NCI-H187 (cell line): ENCODE measurements at places on chromosomes 4 and X.
A peak's percentile ranks its signal among the peaks of the same experiment; 100 is the strongest.

- DNase-seq: peak; percentile 36
Observed at GRCh38 chrX:154396973-154397887, 947 bp upstream of the RPL10 start.

- no peak for DNase-seq
Observed at GRCh38 chr4:103915224-103915869, 195.6 kb upstream of the TACR3 start.

- DNase-seq: no peak
Observed at GRCh38 chr4:86959588-86960500, 25.0 kb downstream of the AFF1 start.

DNA sequence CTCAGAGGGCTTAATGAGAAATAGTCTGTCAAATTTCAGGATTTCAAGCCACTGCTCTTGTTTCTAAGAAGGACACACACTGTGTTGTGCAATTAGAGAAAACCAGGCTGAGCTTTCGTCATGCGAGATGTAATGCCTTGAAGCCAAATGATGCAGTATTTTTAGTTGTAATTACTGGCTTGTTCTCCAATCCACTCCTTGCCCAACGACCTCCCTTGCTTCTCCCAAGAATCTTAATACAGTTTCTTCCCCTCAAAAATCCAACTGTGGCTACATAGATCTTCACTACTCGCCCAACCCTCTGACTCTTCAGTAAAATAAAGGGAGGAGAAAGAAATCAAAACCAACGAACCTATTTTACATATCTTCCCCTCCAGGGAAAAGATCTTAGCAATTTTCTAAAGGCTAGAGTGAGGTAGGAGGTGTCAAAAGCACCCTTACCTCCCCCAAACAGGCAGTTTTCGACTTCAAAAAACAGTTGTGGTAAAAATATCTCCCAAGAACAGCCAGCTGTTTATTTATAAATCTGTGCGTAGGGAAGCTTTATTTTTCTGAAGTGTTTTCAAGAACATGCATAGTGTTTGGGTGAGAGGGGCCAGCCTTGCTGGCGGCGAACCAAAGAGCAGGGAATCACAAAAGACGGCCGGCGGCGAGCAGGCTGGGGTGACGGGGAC is 68.7 kb downstream of the MGST2 start:
- DNase-seq: no peak

DNA sequence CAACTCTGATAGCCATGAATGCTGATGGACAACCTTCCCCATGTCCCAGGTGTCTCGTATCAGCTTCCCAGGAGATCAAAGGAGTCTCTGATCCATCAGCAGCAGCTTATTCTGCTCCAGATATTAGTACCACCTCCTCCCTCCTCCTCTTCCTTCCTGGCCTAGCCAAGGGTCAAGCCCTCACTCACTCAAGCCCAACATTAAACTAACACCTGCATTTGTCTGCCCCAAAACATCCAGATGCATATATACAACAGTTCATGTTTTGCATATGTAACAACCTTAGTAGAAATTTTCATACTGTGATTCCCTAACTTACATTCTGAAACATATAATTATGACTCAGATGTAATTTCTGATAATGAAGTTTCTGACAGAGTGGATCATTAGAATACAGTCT is 29.9 kb downstream of the BCLAF3 start:
- no peak for DNase-seq

- DNase-seq: no peak
Observed at GRCh38 chr4:109444182-109444844, 10.7 kb downstream of the SEC24B start.

DNA sequence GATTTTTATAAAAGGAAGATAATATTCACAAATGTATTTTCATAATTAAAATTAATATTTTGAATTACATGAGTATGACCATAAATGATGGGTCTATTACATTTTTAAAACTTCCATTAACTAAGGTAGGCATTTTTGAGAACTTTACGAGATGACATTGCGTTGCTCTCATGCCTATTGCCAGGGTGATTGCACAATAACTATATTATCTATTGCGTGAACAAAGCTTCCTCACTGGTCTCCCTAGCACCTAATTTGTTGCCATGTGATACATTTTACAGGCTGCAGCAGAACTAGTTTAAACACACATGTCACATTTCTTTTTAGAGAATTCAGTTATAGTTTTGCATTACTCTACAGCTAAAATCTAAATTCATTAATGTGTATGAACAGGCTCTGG is 289.7 kb upstream of the GRID2 start:
- no peak for DNase-seq

DNA sequence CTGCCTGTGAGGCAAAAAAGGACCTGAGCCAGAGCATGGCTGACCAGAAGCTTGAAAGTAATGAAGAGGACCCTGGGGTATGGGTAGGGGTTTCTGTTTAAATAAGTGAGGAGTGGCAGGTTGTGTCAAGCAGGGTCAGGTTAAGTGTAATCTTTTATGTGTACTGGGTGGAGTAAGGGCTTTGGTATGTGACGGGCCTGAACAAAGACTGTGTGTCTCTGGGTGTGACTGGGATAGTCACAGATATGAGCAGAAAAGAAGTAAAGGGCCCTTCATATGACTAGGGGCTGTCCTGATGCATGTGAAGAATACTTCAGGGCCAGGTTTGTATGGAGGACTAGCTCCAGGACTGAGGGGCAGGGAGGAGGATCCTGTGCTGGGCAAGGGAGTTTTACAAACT is 82.4 kb downstream of the ITIH6 start:
- DNase-seq: no peak

- DNase-seq: no peak
Observed at GRCh38 chr4:1490654-1491327, 84.5 kb upstream of the NKX1-1 start.

- no peak for DNase-seq
Observed at GRCh38 chrX:13194291-13195103, 125.4 kb downstream of the ATXN3L start.

DNA sequence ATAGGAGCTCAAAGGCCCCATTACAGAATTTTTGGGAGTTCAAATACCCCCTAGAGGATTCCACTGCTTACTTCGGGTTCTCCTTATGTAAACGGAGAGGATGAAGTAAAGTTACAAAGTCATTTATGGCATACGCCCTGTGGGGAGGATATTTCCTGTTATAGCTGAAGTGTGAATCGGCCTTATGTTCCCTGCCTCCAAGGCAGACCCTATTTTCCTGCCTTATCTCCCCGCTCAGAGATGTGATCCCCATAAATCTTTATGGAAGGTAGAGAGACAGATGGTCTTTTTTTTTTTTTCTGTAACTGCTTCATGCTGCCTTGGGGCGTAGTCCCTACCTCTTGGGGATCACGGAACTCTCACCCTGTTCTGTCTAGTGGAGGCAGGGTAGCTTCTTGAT is 56.0 kb upstream of the DHX15 start:
- DNase-seq: no peak

DNA sequence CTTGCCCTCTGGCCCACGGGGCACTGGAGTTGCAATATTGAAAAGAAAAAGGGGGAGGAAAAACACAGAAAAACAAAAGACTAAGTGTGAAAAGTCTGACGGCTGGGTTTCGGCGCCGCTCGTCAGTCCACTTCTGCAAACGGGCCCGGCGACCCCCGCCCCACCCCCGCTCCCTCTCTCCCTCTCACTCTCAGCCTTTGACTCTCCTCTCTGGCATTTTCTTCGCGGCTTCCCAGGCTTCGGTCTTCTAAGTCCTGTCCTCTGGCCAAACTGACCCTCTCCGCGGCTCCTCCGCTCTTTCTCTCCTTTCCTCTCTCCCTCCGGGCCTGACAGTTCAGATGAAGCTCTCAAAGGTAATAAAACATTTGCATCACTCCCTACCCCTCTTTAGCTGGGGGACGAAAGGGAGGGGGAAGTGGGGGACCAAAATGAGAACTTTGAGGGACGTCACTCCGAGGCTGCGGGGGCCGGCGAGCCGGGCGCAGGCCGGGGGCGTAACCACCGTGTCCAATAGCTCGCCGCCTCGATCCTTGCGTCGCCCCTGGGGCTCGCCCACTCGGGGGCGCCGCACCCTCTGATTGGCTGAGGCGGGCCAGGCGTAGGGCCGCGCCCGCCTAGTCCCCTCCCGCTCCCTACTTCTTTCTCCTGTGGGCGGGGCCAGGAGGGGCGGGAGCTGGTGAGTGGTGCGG is at the start of gene NKX6-1:
Gene NKX6-1, minus strand, starts transcription at position 358 of the 689 bp plus-strand sequence. CDS start 1,064 bp downstream, outside the sequence.
- peak; percentile 72 for DNase-seq

DNA sequence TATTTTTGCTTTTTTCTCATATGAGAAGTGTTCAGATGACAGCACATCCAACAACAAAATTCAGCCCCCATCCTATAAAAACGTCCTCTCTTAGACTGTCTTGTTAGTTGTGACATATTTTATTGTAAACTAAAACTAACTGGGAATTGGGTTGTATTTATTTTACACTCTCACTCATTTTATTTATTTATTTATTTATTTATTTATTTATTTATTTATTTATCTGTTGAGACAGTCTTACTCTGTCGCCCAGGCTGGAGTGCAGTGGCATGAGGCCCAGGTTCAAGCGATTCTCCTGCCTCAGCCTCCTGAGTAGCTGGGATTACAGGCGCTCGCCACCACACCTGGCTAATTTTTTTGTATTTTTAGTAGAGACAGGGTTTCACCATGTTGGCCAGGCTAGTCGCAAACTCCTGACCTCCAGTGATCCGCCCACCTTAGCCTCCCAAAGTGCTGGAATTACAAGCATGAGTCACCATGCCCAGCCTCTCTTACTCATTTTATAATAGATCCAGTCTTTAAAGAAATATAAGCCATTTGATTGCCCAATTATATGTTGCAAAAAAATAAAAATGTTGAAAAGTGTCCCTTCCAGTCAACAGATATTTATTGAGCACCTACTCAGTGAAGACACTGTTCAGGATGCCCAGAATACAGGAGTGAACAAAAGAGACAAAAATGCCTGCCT is 44.6 kb downstream of the PALLD start:
- DNase-seq: no peak

DNA sequence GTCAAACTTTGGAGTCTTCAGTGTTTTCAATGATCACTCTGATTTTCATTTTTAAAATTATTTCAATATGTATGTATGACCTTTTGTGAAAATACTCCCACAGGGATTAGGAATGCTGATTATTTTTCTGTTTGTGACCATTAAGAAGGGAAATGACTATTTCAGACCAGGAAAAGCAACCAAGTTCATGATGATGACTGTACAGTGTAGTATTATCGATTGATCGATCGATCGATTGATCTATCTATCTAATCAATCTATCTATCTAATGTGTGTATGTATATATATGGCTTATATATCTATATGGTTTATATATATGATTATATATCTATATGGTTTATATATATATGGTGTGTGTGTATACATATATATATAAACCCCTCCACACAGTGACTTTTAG is 131.5 kb upstream of the VEGFC start:
- DNase-seq: no peak

DNA sequence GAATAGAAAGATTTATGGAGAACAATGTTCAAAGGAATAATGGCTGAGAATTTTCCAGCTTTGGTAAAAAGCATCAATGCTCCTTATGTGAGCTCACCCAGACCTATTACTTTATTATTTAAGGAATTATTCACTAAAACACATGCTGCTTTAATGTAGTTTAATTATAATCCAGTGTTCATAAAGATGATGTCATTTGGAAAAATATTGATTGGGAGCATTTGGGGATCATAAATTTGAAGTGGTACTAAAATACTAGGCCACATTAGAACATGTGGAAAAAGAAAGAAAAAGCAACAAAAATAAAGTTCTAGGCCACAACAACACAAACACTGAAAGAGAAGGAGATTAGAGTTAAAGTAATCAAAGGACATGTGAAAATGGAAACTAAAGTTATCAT is 20.0 kb downstream of the SLC38A5 start:
- no peak for DNase-seq

GRCh38 chr4:136992032-136992431 is 540.3 kb downstream of the PCDH18 start:
- no peak for DNase-seq

- DNase-seq: no peak
Observed at GRCh38 chr4:184293552-184293951, 75.9 kb upstream of the ENPP6 start.

- no peak for DNase-seq
Observed at GRCh38 chr4:128380306-128380705, 92.7 kb upstream of the PGRMC2 start.

DNA sequence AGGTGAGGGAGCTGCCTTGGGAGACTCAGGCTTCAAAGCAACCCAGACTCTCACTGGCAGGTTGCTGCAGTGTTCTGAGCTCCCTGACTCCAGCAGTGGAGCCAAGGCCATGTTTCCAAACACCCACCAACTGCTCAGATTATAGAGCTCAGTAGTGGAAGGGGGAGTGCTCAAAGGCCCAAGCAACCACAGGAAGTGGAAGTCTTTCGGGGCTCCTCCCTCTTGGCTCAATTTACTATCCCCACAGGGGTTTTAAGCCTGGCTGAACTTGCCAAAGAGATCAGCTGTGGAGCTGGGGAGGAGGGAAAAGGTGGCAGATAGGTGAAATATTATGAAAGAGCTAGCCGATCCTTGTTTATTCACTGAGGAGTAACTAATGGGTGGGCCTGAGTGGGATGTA is 82.5 kb downstream of the HPRT1 start:
- no peak for DNase-seq

DNA sequence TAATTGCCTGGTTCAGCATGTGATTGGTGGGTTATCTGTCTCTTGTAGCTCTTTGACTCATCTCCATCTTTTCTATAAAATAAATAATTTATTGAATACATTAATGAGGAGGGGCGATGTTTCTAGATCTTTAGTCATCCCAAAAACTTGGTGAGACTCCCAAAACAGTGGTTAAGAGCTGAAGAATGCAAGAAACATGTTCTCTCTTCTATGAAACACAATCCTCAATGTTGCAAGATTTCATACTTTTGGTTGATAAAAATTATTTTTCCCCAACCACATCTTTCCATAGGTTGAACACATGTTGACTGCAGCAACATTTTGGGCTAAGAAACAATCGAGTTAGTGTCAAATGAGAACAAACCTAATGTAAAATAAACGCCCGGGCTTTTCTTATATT is 1.2 kb upstream of the TMEM47 start:
- no peak for DNase-seq

DNA sequence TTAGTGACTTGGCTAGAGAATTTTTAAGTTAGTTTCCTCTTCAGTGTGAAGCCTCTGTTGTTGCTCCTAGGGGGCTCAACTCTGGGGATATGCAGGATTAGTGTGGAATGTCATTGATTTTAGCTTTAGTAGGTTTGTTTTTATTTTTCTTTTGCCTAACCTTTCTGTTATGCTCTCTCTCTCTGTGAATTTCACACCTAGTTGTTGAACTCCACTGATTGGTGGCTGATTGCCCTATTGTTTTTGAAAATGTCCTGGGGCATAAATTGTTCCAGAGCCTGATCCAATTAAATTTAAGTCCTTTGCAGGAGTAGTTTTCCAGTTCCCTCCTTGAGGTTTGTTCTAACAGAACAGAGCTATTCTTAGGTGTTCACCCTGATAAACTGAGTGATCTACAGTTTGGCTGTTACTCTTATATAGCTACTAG is 393.3 kb upstream of the CTSO start:
- DNase-seq: no peak

GRCh38 chrX:13059637-13060499 is 15.4 kb upstream of the FAM9C start:
- DNase-seq: no peak
